ENCODE measurements at places on chromosomes 4 and X.

GRCh38 chrX:70806081-70806480 lies 102.4 kb downstream of the TEX11 start:
- DNase-seq, result no peak

DNA sequence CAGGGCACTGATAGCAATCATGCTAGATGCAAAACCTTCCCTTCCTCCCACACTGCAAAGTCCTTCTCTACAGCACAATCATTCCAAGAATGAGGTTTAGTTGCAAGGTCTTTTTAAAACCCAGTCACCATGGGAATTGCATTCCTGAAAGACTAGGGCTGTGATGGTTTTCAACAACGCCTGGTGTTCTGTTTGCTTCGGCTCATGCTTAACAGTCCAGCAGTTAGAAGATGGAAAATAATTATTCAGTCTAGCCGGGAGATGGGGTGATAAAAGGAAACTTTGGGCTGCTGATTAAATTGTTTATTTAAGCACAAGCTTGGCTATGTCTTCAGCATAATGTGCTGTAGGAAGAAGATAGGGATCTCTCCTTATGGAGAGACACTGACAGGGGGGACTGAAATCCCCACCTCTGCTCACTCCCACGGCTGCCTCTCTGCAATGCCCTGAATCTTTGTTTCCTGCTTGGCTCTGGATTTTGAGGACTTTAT lies 211.4 kb downstream of the MID1IP1 start:
- DNase-seq, result no peak

- DNase-seq, result no peak
These were observed 40.5 kb upstream of the CDKN2AIP start for GRCh38 chr4:183403961-183404360.

GRCh38 chr4:186472948-186473347 lies 82.4 kb downstream of the MTNR1A start:
- no peak for DNase-seq

DNA sequence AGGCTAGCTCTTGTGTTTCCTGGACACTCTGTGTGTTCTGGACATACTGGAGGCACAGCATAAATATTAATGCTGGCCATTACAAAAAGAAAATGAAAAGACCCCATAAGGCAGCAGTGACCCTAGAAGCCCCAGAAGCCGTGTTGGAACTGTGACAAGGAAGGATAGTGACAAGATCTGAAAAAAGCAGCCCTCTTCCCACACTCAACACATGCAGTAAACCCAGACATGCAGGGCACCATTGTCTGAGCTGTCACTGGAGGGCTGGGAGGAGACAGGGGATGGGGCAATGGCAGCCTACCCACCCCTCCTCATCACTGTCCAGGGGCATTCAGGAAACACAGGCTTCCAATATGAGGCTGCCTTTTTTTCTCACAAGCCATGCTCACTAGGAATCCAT lies 6.5 kb downstream of the TRIM2 start:
- DNase-seq, result no peak

- no peak for DNase-seq
These were observed 1345.2 kb downstream of the FSTL5 start for GRCh38 chr4:160818571-160818970.

Measured in left ventricle myocardium superior (tissue), 1 donor.